Astrocyte (in vitro differentiated cells and primary cell): ENCODE measurements at places on chromosomes 7 and 10.

GRCh38 chr10:58990693-58991092 is 185.8 kb upstream of the PHYHIPL start:
- no peaks in the 10 kb centered on the region for H3K4me1 ChIP-seq
- DNase-seq = no peak
- no peak overlapping the region for H3K27ac ChIP-seq
- no peaks in the 10 kb centered on the region for H3K36me3 ChIP-seq
- no peak overlapping the region for H3K4me3 ChIP-seq
- no peaks in the 10 kb centered on the region for H3K27me3 ChIP-seq

GRCh38 chr7:147060070-147060469 is 943.5 kb downstream of the CNTNAP2 start:
- H3K27ac ChIP-seq = no peak overlapping the region
- no peak for DNase-seq
- H3K4me3 ChIP-seq = no peak overlapping the region

GRCh38 chr7:9023675-9024294 is 590.4 kb downstream of the NXPH1 start:
- no peak overlapping the region for H3K4me3 ChIP-seq
- no peaks in the 10 kb centered on the region for H3K27me3 ChIP-seq
- H3K27ac ChIP-seq = no peak overlapping the region
- DNase-seq = no peak

- no peaks in the 10 kb centered on the region for H3K27me3 ChIP-seq
- no peak overlapping the region for H3K4me3 ChIP-seq
- H3K4me1 ChIP-seq = peaks cover 17% of the 10 kb centered on the region
- no peak overlapping the region for H3K27ac ChIP-seq
- H3K36me3 ChIP-seq = peaks cover 6% of the 10 kb centered on the region
Observed at GRCh38 chr7:114942446-114943175, 20.7 kb downstream of the MDFIC start.

DNA sequence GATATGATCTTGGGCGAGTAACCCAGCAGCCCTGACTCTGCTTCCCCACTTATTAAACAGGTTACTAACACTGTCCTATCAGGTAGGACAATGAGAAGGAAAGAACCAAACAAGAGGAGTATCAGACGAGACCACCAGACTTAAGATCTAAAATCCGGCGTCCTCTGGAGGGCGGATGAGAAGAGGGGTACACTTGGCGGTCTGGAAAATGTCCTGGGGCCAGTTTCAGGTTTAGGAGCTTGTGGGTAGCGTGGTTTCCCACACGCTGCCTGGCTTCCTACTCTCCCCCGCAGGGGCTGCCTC is 635 bp downstream of the ZNF32 start:
- H3K36me3 ChIP-seq = peaks cover 25% of the 10 kb centered on the region
- no peak for DNase-seq
- no peaks in the 10 kb centered on the region for H3K4me1 ChIP-seq
- peak overlapping the region; percentile 74 for H3K4me3 ChIP-seq
- no peaks in the 10 kb centered on the region for H3K27me3 ChIP-seq
